Fibroblast of the aortic adventitia (primary cell): ENCODE measurements at places on chromosomes 2 and 18. TPM values are rescaled to one million over a fixed set of nuclear protein-coding genes. Genes with fewer than 3 reads are reported as not detected.

- DNase-seq, result no peak
These were observed 339.8 kb downstream of the DYSF start for GRCh38 chr2:71792926-71793761.

DNA sequence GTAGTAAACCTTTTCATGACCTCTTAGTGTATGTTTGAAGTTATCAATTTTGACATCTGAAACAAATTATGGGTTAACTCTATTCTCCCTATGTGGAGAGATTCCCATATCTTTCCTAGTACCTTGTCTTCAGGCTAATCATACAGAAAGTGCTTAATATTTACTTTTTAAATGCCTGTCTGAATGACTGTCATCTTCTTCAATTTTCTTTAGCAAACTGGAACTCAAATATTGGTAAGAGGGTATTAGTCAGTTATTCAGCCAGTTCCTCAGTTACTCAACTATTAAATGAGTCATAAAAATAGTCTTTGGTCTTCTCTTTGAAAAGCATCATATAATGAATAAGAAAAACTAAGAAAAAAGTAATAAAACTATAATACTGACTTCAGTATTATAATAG lies 1038.0 kb upstream of the PIK3C3 start:
- DNase-seq, result no peak

GRCh38 chr18:13620206-13620672 lies 106.1 kb downstream of the FAM210A start:
- no peak for DNase-seq

- DNase-seq, result peak; percentile 55
These were observed 49.7 kb downstream of the RASGRP3 start for GRCh38 chr2:33526132-33526531.

DNA sequence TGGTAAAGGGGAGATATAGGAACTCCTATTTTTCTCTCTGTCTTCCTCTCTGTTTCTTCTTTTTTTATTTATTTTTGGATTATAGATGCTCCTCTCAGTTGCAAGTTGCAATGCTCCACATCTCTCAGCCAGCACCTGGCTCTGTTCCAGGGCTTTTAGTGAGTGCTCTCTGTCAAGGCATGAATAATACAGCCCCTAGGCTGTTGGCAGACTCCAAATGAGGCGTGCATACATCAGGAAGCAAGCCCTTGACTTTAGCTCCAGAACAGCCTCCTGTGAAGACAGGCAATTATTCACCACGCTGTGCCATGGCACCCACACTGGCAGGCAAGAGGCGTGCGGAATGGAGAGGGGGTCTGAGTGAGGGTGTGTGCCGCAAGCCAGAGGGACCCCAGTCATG lies 228.1 kb upstream of the PXDN start:
- peak; percentile 34 for DNase-seq

DNA sequence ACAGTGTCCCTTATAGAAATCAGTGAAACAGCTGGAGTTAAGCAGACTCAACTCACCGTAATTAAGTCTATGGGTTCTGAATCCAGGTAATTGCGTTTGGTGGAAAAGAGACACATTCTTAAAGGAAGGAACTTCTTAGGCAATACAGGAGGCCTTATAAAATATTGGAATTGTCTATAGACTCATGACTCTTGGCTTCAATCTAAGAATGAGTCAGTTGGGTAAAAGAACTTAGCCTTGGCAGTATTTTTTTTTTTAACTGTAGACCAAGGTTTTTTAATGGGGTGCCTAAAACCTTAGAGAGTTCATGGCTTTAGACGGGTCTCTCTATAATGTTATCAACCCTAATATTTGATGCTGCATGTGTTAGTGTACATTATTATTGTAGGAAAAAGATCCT lies 47.6 kb downstream of the CCDC85A start:
- DNase-seq, result no peak

- DNase-seq, result no peak
These were observed 81.1 kb downstream of the TMEM17 start for GRCh38 chr2:62424899-62425298.

DNA sequence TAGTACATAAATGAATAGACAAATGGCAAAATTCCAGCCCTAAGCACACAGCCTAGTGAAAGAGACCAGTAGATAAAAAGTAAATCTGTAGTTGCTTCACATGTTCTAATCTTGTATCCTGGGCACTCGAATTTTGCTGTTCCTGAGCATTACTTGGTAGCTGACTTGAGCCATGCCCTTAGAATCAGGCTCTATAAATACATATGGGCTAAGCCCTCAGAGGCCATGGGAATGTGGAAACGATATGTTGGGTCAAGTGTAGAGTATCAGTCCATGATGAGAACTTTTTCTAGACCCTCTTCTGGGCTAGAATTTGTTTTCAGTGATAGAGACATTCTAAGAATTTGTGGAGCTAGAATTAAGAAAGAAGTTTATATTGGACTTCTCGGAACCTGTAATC lies 21.9 kb downstream of the ELAC1 start:
- DNase-seq, result no peak

DNA sequence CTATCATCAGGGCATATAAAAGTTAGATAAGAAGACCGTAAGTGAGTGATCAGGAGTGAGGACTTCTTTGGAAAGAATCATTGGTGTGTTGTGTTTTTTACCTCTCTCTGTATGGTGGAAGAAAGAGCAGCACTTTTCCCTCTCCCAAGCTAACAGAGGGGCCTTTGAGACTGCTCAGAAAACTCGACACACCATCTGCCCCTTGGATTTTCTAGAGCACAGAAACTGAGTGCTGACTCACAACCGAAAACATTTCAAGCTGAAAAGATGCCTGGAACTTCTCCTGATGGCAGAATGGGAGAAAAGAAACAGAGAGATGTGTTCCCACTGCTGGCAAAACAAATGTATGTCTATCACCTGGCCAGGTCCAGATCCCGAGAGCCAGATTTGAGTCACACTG lies 156.6 kb downstream of the DNAH7 start:
- DNase-seq, result peak; percentile 26

GRCh38 chr2:114122930-114123329 lies 233.0 kb downstream of the ACTR3 start:
- DNase-seq, result no peak

- DNase-seq, result peak; percentile 99
These were observed 59.2 kb downstream of the IL1R2 start for GRCh38 chr2:102050854-102051391.

DNA sequence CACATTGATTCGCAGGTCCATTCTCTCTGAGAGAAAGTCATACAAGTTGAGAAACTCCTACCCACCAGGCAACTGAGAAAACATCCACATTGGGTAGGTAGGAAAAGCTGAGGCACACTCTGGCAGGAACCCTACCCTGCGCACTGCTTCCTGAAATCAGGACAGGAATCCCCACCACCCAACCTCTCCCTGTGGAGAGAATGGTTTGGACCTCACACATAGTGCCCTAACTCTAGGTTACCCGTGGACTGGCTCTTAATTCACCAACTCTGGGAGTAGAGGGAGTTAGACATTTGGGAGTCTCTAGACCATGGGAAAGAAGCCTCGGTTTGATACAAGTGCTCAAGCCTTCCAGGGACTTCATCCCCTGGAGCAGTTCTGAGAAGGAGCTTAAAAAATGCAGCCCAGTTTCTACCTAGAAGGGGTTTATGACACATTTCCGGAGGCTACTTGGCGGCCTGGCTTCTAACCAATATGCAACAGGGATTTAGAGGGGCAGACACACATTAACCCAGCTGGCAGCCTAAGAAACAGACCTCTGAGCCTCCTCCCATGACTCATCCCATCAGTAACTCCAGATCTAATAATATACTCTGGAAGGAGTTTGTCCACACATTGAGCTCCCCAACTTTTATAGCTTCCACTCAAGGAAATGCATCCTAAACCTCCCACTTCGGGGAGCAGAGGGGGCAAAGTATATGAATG lies 136.7 kb downstream of the EML6 start:
- peak; percentile 73 for DNase-seq

DNA sequence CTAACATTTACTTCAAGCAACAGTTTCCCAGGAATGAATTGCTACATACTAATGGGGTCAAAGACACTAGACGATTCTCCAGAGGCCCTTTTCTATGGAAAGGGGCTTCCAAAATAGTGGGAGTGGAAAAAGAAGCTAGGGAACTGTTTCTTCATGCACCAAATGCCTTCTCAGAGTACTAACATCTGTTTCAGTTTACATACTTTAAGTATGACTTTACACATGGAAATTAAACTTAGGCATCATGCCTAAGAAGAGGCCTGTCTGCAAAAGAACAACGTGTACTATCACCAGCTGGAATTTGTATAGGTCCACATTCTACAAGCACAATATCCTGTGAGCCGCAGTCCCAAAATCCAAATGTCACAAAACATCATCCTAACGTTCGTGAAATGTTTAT lies 29.4 kb upstream of the WDR75 start:
- peak; percentile 96 for DNase-seq

DNA sequence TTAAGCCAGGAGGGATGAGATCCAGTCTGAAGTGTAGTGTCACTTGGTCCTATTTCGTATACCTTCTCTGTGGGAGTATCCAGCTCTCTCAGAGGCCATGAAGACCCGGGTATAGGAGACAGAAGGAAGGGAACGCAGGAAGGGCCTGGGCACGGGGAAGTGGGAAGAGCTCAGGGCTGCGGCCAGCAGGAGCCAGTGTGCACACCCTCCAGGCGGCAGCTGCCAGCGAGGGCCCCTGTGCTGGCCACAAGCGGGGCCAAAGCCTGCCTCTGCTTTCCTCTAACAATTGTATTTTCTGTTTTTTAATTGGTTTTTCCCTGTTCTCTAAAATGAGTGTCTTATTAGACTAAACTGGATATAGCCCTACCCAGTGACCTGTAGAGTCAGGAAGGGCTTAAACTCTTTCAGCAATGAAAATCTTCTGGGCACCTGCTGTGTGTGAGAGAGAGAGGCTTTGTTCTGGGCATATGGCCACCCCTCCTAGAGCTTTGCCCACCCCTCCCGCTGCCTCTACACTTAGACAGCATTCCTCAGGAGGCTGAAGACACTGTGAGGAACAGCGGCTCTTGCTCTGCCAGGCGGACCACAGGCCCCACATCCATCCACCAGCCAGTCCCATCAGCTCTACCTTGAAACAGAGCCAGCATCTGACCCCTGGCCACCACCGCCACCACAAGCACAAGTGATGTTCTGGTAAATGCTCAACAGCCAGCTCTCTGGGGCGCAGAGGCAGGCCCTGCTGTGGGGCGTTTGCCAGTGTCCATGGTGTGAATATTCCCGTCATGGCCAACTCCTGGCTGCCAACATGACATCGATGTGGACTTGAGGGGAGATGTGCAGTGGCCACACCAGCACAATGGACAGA lies 9.5 kb downstream of the GPR17 start:
- DNase-seq, result no peak

DNA sequence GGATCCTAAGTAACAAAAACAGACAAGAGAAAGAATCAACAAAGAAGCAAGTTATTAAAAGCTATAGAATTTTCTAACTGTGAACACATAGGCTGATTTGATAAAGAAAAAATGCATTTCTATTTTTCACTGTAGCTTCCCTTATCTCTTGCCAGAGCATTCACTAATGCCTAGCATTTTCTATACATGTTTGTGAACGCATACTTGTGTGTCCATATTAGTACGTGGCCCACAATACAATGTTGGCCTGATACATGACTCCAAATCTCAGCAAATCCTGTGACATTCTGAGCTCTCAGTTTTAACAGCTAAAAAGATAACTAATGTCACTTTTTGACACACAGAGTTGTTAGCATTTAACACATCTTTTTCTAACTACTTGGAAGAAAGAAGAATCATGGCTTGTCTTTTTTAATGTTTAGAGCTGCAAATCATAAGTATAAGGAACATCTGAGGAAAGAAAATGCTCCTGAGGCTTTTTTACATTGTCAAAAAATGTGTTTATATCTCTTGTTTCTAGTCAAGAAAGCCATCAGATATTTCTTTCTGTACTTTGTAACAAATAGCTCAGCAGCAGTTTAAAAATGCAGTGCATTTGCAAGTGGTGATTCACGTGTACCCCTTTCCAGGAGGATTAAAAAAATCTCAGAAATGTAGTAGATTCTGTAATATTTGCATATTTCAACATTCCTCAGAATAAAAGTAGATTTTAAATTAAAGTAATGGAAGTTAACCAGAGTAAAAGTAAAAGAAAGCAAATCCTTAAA lies 1646.8 kb upstream of the TMEFF2 start:
- DNase-seq, result peak; percentile 77

- no peak for DNase-seq
These were observed 356.8 kb downstream of the SUCLG1 start for GRCh38 chr2:84102274-84102673.

WDR43 gene
- total RNA-seq, result 80.2 and 102 TPM in 2 replicates

IL36G gene
- total RNA-seq, result not detected in 2 replicates

CCDC178 gene
- total RNA-seq, result 0.72 and 0.74 TPM in 2 replicates

MTCL1 gene
- 54.9 and 60.6 TPM in 2 replicates for total RNA-seq

TLX2 gene
- total RNA-seq, result not detected in 2 replicates
